ENCODE measurements at places on chromosomes 2 and 18.

DNA sequence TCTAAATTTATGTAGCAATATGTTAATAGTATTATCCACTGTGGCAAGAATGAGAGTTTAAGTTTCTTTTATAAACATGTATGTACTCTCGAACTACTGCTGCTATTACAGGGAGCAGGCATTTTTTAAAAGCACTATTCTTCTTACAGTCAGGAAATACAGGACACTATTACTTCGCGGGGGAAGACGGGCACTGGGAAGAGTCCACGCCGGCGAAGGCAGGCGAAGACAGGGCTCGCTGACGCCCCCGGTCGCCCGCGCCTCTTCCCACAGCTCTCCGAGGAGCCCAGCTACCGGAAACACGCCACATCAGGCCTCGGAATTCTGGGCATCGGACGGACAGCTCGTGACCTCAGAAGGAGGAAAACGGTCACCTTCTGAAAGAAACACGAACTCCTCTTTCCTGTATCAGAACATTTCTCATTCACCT lies 90.2 kb downstream of the FAM161A start:
- peak; percentile 56 for DNase-seq

DNA sequence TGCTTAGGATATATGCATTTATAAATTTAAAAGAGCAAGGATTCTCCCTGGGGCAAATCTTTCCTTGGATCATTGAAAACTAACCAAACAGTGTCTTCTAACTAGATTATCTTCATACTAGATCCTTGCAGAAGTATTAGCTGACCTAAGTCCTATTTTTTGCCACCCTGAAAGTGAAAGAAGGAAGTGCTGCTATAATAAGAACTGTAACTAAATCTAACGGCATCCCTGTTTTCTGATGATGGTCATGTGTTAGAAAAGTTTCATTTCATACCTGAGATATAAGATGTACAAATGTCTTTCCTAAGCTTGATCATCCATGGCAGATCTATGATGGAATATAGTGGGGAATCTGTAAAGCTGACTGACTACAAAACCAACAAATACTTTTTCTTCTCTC lies 102.7 kb downstream of the MAP2 start:
- DNase-seq = no peak

DNA sequence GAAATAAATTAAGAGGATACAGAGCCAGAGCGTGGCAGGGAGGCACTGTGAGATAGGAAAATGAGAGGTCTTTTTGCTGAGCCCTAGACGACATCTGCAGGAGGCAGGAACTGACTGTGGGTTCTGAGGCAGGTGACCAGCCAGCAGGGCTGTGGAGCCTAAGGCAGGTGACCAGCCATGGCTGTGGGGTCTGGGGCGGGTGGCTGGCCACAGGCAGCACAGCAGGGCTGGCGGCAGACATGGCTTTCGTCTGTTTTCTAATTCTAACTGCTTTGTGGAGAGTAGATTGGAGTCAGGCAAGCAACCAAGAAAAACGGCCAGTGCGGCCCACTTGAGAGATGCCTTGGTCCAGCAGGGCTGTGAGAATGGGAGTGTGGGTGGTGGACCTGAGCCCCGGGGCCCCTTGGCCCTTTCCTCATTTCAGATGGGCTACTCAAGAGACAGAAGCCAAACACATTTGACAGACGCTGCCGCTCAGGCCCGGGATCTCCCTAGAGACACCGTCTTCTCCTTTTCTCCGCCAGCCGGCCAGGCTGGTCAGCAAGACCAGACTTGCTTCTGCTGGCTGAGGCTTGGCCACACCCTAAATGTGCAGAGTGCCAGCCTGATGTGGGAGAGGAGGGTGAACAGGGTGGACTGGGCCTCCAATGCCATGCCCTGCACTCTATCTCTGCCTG lies 19.7 kb upstream of the GNAL start:
- DNase-seq = no peak

DNA sequence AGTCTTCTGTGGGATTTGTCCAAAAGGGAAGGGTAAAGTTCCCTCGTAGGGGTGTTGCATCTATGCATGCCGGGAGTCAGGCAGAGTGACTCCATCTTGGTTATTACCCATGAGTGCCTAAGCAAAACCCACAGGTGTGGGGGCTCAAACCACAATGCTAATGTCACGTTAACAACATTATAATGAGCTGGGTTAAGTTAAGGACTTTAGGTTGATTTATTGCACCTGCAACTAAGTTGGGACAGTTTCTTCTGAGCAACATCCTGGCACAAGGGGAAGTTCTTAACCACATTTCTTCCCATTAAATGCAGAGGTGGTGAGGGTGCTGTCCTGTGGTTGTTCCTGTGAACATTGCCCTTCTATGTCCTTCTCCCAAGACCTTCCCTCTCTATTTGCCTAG lies 1596.8 kb upstream of the SLC39A10 start:
- no peak for DNase-seq

GRCh38 chr2:149132901-149133300 lies 94.4 kb downstream of the LYPD6B start:
- DNase-seq = no peak

DNA sequence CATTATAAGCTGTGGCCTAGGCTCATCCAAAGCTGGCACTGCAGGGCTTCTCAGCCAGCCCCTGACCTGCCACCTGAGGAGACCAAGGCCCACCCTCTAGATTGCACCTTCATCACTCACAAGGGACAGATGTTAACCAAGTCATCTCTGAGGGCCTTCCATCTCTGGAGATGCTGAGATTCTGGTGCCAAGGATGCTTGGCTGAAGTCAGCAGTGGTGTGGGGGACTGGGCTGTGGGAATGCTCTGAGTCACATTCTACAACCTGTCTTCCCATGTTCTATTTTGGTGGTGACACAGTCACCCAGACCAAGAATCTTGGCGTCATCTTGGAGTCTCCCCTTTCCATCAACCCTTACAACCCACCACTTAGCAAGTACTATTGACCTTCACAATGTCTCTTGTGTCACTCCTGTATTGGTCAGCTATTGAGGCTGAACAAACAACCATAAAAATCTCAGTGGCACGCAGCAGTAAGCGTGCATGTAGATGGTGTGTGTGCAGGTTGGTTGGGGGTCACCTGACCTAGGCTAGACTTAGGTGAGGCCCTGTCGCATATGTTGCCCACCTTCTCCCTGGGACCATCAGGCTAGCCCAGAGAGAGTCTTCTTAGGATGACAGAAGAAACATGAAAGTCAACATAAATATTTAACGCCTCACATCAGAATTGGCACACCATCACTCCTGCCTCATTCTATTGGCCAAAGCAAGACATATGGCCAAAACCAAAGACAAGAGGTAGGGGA lies 135.0 kb downstream of the SMAD7 start:
- no peak for DNase-seq

GRCh38 chr2:64062840-64063239 lies 43.6 kb upstream of the VPS54 start:
- no peak for DNase-seq

DNA sequence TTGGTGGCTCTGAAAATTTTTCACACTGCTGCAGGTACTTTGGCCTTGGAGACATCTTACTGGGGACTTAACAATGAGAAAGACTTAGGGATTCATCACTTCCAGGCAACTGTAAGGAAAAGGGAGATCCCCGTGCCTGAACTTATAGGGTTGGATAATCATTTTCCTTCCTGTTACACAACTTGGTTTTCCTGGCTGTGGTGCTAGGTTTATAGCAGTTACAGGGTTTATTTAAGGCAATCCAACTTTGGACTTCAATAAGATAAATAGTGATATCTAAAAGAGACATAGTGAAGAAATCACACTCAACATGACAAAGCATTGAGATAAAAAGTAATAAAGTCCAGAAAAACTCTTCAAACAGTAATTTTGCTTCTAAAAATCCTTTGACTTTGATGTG lies 70.2 kb upstream of the RAPH1 start:
- DNase-seq = no peak

DNA sequence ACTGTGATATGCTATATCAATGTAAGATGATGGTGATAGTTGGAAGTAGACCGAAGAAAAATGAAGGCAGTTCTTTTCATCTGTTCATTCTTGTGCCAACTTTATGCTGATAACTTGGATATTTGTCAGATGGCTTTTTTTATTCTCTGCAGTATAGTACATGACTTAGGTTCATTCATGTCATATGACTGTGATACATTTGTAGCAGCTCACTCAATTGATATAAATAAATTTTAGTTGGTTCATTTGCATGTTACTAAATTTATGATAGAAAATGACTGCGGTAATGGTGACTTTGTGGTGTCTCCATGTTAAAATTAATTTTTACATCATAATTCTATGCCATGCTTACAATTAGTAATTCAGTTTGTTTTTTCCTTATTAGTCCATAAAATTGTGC lies 7.1 kb downstream of the UBXN2A start:
- DNase-seq = no peak

DNA sequence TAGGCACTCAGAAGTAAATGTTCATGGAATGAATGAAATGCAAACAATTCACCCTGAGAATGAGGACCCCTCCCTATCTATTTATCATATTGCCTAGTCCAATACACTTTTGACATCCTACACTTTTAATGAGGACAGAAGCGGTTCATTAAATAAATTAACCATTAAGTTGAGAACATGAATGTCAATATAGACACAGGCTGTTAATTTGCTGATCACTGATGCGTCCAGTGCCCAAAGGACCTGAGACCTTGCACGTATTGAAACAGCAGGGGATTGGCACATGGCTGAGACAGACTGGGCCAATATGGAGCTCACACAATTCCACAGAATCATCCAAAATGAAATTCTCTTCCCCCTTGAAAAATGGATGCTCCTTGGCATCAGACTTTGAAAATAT lies 430.0 kb downstream of the SLC4A3 start:
- no peak for DNase-seq

GRCh38 chr18:7585276-7585670 lies 18.2 kb downstream of the PTPRM start:
- DNase-seq = no peak

GRCh38 chr2:48207851-48208250 lies 301.6 kb upstream of the FBXO11 start:
- DNase-seq = no peak

DNA sequence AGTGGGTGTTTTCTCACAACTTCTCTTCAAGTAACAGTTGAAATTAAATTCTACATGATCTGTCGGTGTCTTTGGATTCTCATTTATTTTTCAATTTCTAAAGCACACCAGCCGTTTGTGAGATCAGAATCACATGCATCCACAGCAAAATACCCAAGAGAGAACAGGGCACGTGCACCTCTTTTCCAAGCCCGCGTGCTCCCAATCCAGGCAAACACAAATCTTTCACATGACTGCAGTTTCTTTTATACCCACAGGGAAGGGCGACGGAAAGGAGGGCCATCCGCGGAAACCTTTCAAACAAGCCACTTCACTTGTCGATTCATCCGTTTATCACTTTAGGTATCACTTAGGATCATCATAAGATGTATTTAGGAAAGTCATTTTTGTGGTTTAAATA lies 13.0 kb upstream of the DAPL1 start:
- no peak for DNase-seq

DNA sequence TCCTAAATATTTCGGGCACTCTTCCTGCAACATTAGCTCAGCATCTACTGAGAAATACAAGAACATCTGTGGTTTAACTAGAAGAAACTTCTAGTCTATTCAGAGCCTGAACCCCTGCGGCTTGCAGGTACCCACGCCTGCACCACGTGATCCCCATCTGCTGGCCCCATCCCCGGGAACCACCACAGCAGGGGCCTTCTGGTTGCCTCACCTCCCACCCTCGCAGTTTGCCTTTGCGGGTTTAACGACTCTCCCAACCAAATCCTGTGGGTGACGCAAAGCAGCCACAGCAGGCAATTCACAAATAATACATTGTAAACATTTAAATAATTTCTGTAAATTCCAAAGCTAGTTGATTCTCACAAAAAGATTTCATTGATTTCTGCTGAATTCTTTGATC lies 90.2 kb upstream of the TMEM18 start:
- no peak for DNase-seq

GRCh38 chr18:42052122-42052708 lies 97.2 kb downstream of the PIK3C3 start:
- DNase-seq = no peak

DNA sequence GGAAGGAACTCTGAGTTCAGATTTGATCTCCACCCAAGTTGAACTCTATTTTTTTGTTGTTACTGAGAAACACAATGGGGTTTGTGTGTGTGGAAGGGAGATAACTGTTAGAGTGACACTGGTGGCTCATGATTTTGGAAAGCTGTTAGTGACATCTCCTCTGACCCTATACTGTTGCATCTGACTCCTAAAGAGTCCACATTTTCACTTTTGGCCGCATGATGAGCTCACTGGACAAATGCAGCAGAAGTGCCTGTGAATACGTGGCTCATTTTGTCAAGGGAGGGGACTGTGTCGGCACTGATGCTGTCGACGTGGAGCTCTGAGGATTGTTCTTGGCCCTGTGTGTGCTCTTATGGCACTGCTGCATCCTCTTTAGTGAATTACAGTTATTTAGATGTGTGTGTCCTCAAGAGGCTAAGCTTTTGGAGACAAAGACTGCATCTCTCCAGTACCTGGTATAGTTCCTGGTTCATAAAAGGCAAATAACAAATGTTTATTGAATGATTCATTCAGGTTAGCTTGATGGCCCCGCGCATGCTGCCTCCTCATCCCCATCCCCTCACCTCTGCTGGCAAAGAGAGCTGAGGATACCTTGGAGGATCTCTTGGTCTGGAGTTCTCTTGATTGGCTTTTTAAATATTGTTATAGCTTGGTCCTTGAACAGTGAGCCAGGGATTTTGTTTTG lies 135.4 kb downstream of the PHLPP1 start:
- no peak for DNase-seq

DNA sequence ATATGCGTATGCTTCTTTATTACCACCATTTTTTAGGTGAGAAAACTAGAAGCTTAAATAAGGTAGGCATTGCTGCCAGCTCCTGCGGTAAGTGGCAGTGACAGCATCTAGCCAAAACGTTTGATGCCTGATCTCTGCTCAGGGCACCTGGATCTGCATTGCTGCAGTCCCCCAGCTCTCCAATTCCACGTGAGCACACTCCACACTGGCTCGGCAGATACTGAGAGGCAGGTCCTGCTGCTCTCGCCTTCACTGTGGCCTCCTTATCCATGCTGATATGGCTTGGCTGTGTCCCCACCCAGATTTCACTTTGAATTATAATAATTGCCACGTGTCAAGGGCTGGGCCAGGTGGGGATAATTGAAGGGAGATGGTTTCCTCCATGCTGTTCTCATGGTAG lies 160.9 kb downstream of the CTIF start:
- DNase-seq = no peak

DNA sequence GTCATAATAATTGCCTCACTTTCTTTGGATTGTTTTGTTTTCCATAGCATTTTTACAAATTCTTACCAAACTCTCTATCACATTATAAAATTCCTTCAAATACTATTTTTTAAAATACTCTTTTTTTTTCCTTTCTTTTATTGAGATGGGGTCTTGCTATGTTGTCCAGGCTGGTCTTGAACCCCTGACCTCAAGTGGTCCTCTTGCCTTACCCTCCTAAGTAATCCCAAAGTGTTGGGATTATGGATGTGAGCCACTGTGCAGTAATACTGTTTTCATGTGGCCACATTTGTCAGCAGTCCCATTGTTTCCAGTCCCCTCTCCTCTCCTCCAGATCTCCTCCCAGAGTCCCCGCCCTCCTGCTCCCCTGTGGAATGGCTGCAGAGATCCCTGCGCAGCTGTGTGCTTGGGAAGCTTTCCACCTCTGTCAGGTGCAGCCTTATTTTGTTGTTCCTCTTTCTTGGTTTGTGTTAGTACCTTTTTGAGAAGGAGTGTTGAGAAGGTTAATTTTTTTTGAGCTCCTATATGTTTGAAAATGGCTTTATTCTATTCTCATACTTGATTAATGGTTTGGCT lies 227.3 kb downstream of the LOXHD1 start:
- DNase-seq = no peak
